Activated CD4-positive, alpha-beta T cell treated with anti-CD3 and anti-CD28 coated beads, Interleukin-2, amount 10 ng/mL, durations not matched to agents 7 days and 5 days (primary cell): ENCODE measurements at places on chromosomes 6 and 20. TPM values are rescaled to one million over a fixed set of nuclear protein-coding genes. Genes with fewer than 3 reads are reported as not detected.

HLA-DRA gene
- 73.7 TPM for total RNA-seq

GRCh38 chr6:30821862-30822784 lies 62.2 kb upstream of the DDR1 start:
- peak; percentile 44 for DNase-seq

GRCh38 chr20:10291568-10292248 lies 73.1 kb downstream of the SNAP25 start:
- DNase-seq, result no peak

POU5F1 gene
- 0.20 TPM for total RNA-seq

ENPP4 gene
- 5.0 TPM for total RNA-seq

MUC21 gene
- not detected for total RNA-seq

ENPP5 gene
- total RNA-seq, result 0.07 TPM

PLCB1 gene
- 1.2 TPM for total RNA-seq

- DNase-seq, result no peak
Measured at GRCh38 chr6:156883497-156884252, 106.5 kb downstream of the ARID1B start.

DNA sequence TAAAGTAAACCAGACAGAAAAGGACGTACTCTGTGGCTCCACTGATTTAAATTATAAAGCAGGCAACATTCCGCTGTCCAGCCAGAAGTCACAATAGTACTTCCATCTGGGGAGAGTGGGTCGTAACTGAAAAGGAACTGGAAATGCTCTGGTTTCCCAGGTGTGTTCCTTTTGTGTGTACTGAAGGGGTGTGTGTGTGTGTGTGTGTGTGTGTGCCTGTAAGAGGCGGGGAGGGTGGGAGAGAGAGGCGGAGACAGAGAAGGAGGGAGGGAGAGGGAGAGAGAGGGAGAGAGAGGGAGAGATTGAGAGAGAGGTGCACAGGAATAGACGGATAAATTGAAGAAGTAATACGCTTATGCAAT lies 178.4 kb upstream of the ZNF184 start:
- no peak for DNase-seq

RSPO3 gene
- not detected for total RNA-seq

DNA sequence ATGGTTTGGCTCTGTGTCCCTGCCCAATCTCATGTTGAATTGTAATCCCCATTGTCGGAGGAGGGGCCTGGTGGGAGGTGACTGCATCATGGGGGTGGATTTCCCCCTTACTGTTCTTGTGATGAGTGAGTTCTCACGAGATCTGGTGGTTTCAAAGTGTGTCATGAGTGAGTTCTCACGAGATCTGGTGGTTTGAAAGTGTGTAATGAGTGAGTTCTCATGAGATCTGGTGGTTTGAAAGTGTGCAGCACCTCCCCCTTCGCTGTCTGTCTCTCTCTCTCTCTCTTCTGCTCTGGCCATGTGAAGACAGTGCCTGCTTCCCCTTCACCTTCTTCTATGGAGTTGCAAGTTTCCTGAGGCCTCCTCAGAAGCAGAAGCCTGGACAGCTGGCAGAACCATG lies 87.6 kb downstream of the MYLK4 start:
- DNase-seq, result no peak

- no peak for DNase-seq
Measured at GRCh38 chr6:37392821-37393220, 39.0 kb downstream of the RNF8 start.

DNA sequence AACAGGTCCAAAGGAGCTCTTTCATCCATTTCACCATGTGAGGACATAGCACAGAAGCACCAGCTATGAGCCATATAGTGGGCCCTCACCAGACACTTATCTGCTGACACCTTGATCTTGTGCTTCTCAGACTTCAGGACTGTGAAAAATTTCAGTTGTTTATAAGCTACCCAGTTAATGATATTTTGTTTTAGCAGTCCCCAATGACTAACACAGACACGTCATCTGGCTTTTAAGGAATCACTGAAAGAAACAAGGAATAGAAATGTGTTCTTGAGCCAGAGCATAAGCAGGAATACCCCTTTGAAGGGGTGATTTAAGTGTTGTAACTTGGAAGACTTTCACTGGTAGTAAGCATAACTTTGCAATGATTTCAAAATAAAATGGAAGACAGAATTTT lies 214.7 kb upstream of the PTCHD4 start:
- no peak for DNase-seq

- DNase-seq, result no peak
Measured at GRCh38 chr6:79909517-79909916, 37.8 kb downstream of the ELOVL4 start.

GRCh38 chr6:111927321-111927720 lies 54.1 kb upstream of the FYN start:
- no peak for DNase-seq

DEFB124 gene
- not detected for total RNA-seq

GRCh38 chr20:58670102-58670501 lies 19.0 kb downstream of the STX16 start:
- DNase-seq, result no peak

GRCh38 chr6:136719280-136720044 lies 72.8 kb downstream of the MAP3K5 start:
- no peak for DNase-seq

DNA sequence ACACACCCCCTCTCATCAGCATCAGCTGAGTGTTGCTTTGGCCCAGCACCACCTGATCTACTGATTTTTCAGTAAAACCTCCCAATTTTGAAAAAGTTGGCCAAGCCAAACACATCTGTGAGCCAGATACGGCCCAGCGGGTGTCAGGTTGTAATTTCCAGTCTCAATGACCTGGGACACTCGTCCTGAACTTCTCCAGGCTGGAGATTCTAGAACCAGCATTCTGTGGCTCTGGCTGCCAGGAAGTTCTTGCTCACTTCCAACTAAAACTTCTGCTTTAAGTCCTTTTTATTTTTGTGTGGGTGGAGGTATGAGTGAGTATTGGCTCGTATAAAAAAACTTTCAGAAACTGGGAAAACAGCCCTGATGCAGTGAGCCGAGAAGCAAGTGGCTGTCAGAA lies 5.1 kb downstream of the KIAA1755 start:
- no peak for DNase-seq

FOXS1 gene
- total RNA-seq, result not detected

DNA sequence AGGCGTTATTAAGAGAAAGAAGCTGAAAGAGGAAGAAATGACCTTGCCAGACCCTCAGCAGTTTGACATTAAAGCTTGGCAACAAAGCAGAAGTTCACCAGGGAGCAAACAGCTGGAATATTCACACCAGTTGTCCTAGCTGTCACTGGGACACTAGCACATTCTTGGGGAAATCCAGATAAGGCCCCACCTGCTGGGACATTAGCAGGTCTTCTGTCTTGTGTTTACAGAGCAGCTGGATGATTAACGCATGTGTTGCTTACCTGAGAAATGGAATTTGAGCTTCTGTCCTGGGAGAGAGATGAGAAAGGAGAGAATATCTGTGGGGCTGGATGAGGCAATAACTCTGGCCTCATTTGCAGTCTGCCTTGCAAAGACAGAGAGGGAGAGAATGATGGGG lies 137.6 kb upstream of the RIN2 start:
- DNase-seq, result no peak

GRCh38 chr6:39925191-39925930 lies 8.9 kb downstream of the MOCS1 start:
- DNase-seq, result no peak

PTCRA gene
- not detected for total RNA-seq

GRCh38 chr6:108715832-108716231 lies 132.4 kb upstream of the ARMC2 start:
- DNase-seq, result no peak

DNA sequence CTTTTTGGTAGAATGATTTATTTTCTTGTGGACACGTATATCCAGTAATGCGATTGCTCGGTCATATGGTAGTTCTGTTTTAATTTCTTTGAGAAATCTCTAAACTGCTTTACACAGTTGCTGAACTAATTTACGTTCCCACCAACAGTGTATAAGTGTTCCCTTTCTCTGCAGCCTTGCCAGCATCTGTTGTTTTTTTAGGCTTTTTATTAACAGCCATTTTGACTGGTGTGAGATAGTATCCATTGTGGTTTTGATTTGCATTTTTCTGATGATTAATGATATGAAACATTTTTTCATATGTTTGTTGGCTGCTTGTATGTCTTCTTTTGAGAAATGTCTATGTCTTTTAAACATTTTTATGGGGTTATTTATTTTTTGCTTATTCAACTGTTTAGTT lies 196.7 kb downstream of the MOXD1 start:
- DNase-seq, result no peak

DNA sequence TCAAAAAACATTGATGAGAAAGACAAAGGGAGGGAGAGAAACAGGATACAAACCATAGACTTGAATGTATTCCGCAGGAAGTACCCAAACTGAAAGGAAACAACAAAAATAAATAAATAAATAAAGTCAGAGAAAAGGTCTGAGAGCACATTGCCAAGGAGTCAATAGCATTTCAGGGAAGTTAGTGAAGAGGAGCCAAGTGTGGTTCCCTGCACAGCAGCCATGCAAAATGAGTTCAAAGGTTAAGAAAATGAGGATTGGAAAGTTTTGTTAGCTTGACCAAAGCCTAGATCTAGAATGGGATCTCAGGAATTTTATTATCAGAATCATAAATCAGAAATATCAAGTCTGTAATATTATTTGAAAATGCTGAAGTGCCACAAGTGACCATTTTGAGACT lies 700.0 kb downstream of the MAFB start:
- DNase-seq, result no peak

- no peak for DNase-seq
Measured at GRCh38 chr6:130929036-130929678, 102.0 kb downstream of the SMLR1 start.

GRCh38 chr6:25713824-25714223 lies 40.7 kb upstream of the SLC17A4 start:
- DNase-seq, result no peak
